Amygdala (tissue), 56 donors: ENCODE measurements at places on chromosomes 12 and 14.
A peak's percentile ranks its signal among the peaks of the same experiment; 100 is the strongest.

DNA sequence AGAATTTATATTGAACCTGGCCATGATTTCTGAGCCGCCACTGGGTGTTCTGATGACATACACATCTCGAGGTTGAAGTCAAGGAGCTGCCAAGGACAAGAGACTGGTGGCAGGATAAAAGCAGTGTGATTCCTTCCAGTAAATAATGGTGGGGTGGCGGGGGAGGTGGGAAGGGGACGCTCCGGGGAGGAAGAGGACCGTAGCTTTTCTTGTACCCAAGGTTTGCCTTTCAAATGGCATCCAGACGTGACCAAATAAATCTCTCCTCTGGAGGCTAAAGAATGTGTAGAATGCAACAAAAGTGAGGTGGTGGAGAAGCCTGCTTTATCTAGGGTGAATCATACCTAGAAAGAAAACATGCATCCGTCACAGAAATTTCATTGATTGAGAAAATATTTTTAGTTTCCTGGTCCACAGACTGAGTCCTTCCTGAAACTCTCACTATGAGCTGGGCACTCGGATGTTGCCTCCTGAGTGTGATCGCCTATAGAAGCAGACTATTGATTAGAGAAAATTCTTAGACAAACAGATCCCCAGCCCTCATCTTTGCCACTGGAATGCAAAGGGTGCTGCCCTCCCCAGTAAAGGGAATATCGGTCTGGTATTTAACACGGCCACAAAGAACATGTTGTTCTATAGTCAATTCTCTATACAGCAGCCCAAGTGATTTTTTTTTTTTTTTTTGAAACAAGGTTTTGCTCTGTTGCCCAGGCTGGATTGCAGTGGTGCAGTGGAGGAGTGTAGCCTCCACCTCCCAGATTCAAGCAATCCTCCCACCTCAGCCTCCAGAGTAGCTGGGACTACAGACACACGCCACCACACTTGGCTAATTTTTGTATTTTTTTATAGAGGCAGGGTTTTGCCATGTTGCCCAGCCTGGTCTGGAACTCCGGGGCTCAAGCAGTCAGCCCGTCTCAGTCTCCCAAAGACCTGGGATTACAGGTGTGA, 112.1 kb downstream of the DPF3 start:
- no peak for DNase-seq

- no peak for DNase-seq
Observed at GRCh38 chr12:4825011-4825858, 84.5 kb upstream of the KCNA1 start.

DNA sequence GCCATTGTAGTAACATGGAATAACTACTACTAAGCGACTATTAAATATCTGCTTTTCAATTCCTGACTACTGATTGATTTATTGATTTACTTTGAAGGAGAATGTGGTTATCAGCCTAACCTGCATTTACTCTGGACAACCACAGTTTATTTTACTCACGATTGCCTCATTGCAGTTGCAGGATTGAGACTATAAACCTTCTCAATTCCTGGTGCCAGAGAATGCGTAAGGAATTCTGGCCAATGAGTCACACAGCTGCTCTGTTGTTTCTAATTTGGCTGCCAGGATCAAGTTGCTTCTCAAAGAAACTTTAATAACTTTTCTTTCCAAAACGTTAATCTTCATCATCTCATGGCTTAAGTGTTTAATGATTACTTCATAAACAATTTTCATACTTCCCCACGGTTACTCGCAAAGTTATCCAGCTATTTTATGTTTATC, 13.1 kb upstream of the TMTC1 start:
- no peak for DNase-seq

DNA sequence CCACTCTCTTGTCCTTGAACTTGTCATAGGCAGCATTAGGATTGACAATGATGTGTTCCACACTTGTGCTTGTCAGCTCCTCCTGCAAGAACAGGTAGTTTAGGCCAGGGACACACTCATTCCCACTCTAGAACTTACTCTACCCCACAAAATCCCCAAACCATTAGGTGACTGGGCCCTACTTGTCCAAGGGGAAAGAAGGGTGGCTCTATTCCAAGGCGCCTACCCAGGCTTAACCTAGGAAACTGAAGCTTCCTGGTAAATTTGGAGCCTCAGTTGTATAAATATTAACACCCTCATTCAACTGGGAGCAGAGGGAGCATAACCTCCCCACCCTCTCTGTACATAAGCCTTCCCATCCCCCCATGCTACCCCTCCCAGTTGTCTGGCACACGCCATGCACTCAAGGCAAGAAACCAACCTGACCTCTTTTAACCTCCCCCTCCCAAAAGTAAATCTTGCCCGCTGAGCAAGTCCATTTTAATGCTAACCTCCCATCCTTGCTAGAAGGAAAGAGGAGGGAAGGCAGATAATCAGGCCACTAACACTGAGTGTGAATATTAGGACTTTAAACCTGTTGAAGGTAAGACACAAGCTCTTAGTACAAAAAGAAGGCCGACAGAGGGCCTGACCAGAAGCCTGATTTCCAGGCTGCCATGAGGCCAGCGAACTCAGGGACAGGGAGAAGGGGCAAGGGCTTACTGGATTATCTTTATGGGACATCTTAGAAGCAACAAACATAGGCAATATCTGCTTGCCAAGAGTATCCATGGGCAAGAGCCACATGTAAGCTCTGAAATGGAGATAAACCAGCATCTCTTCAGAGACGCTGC, 11.0 kb downstream of the DCTN2 start:
- no peak for DNase-seq

DNA sequence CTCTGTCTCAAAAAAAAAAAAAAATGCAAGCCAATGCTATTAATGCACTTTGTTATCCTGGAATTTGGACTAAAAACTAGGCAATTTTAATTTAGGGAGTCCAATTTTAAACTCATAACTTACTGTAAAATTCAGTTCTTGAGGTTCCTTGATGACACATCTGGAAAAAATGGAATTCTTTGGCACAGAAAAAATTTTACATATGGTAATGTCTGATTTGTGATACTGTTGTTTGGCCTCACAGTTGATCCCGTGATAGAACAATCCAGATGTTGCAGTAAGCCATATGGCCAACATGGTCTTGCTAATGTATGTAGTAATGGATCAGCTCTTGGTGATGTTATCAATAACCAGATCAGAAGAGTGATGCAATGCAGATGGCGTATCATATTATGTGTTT, 1089.8 kb downstream of the FLRT2 start:
- no peak for DNase-seq

GRCh38 chr12:106080791-106081170, 58.0 kb downstream of the NUAK1 start:
- DNase-seq: no peak

DNA sequence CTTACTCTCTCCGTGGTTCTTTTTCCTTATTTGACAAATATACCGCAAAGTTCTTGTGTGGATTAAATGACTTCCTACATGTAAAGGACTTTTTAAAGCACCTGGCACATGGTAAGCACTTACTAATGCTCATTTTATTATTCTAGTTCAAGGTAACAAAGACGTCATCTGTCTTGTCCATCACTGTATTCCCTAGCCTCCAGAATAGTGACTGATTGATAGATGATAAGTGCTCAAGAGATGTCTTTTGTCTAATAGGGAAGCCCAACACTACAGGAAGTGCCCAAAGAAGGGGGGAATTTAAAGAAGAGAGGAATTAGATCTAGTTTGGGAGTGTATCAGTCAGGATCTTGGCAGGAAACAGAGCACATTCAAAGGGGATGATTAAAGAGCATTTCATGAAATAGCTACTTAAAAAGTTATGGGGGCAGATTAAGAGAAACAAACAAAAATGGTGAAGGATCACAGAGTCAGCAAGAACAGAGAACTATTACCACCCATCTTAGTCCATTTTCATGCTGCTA, 151.9 kb downstream of the GXYLT1 start:
- DNase-seq: no peak

GRCh38 chr14:100219126-100219785, 19.7 kb upstream of the YY1 start:
- DNase-seq: no peak

- DNase-seq: no peak
Observed at GRCh38 chr12:96497855-96498254, 8.5 kb downstream of the CFAP54 start.

GRCh38 chr12:95836185-95836609, 22.6 kb upstream of the SNRPF start:
- no peak for DNase-seq

DNA sequence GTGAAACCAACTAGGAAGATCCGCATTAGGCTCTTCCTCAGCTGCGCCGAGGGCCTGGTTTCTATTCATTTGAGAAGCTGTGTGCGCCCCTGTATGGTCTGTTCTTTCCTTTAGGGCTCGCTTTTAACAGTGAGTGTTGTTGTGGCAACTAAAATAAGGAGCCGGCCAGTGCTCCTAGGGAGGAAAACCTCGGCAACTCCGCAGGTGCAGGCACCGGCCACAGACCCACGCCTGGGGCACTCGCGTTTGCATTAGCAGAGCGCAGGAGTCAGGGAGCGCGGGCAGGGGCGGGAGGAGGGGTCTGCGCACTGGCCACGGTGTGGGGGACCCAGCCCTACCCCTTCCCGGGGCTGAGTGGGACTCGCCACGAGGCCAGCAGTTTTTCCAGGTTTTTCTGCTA, 50.5 kb downstream of the STX2 start:
- DNase-seq: no peak

DNA sequence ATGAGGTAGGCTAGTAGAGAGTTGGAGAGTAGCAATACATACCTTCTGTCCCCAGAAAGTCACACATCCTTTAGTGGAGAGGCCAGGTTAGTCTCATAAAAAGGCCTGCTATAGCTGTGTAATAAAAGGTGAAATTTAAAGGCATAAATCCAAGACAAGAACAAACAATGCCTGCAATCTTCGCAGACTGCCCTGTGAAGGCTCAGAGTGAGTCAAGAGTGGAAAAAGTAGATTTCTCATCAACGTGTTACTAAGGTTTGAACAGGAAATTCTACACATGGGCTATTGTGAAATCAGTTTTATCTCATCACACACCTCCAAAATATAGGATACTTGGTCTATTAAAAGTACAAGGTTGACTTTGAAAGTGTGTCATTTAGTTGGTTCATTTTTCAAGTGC, at the start of gene KLRC1:
Gene KLRC1, minus strand, starts transcription at position 222 of the 400 bp plus-strand sequence. CDS start 2,221 bp downstream, outside the sequence.
- no peak for DNase-seq

DNA sequence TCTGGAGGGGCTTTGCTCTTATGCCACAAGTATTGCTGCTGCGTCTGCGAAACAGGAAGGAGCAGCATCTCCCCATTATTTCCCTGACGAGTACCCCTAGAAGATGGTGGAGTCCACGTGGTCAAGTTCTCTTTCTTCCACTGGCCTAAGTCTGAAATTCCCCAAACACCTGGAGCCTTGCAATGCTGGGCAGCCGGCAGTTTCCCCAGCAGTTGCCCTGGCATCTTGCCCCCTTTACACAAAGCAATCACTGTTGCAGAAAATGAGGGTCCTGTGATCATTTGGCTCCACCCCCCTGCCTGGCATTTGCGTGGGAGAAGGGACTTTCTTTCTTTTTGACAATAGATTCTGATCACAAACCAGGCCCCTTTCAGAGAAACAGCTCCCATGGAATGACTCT, 56.9 kb downstream of the FOS start:
- DNase-seq: peak; percentile 20

DNA sequence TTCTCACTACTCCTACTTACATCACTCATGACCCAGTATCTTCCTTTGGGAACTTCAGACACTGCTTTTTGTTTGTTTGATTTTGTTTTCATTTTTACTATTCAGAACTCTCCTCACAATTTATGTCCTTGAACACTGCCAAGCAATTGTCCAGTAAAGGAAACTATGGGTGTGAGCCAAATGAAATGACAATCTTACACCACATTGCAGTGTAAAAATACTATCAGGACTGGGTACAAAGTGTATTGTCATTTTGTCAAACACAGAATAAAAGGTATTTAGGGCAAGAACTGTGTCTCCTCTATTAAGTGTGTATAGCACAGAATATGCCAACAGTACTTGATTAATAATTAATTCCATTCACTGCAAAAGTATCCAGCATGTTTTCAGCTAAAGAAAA, 199.3 kb downstream of the ALG10B start:
- DNase-seq: no peak

- DNase-seq: no peak
Observed at GRCh38 chr12:67067453-67068203, 201.5 kb upstream of the CAND1 start.

GRCh38 chr14:94334872-94335271, 11.7 kb upstream of the SERPINA6 start:
- no peak for DNase-seq

GRCh38 chr14:30034152-30034551, 106.5 kb upstream of the PRKD1 start:
- no peak for DNase-seq

GRCh38 chr14:94649543-94650443, 37.6 kb downstream of the SERPINA3 start:
- no peak for DNase-seq

- DNase-seq: no peak
Observed at GRCh38 chr14:72771561-72771960, 122.3 kb downstream of the DPF3 start.

GRCh38 chr12:121810833-121811433, 7.1 kb downstream of the SETD1B start:
- no peak for DNase-seq

DNA sequence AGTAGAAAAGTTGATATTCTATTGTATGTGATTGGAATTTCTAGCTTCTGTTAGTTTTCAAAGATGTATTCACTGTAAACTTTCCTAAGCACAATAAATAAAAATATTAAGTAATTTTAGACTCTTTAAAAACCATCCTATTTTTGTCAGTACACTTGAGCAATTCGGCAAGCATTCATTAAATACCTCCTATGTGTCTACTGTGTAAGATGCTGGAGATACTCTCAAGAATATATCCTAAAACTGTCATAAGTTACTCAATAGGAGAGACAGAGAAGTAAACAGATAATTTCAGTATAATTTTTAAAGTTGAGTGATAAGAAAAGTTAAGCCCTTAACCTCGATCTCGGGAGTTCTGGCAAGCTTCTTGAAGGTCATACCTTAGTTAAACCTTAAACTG, 46.1 kb downstream of the FANCM start:
- DNase-seq: no peak

- DNase-seq: no peak
Observed at GRCh38 chr14:34502545-34503225, 36.8 kb downstream of the EAPP start.

- no peak for DNase-seq
Observed at GRCh38 chr12:120060717-120061116, 55.8 kb downstream of the RAB35 start.
